Activated naive CD4-positive, alpha-beta T cell (primary cell): ENCODE measurements at places on chromosomes 7 and 10.
A peak's percentile ranks its signal among the peaks of the same experiment; 100 is the strongest.

GRCh38 chr7:110977127-110977737, 113.7 kb upstream of the LRRN3 start:
- no peak for DNase-seq

- no peak for DNase-seq
Observed at GRCh38 chr10:25902002-25902401, 32.0 kb upstream of the MYO3A start.

DNA sequence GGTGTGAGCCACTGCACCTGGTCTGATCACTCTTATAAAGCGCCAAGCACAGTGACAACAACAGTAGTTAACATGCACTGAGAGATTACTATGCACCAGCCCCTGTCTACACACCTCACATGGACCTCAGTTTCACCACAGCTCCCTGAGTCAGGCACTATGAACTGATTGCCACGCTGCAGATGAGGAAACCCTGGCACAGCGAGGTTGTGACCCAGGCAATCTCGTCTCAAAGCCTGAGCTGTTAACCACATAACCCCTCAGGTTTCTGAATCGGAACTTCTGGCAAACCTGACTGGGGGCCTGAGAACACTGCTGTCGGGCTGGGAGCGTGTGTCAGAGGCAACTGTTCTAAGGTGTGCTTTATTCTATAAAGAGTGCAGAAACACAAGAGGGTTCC, 150.8 kb downstream of the RNF216 start:
- no peak for DNase-seq

DNA sequence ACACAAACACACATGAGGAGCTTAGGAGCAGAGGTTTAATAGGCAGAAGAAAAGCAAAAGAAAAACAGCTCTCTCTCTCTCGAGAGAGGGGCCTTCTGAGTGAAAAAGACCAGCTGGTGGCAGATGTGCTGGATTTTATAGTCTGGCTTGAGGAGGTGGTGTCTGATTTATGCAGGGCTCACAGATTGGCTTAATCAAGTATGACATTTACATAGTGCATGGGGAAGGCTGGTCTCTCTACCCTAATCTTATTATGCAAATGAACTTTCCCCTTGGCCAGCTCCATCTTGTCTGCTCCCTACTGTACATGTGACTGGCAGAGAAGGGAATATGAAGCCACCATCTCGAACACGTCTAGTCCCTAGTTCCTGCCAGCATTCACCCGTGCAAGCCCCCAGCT, 219.5 kb upstream of the ZNF804B start:
- no peak for DNase-seq

DNA sequence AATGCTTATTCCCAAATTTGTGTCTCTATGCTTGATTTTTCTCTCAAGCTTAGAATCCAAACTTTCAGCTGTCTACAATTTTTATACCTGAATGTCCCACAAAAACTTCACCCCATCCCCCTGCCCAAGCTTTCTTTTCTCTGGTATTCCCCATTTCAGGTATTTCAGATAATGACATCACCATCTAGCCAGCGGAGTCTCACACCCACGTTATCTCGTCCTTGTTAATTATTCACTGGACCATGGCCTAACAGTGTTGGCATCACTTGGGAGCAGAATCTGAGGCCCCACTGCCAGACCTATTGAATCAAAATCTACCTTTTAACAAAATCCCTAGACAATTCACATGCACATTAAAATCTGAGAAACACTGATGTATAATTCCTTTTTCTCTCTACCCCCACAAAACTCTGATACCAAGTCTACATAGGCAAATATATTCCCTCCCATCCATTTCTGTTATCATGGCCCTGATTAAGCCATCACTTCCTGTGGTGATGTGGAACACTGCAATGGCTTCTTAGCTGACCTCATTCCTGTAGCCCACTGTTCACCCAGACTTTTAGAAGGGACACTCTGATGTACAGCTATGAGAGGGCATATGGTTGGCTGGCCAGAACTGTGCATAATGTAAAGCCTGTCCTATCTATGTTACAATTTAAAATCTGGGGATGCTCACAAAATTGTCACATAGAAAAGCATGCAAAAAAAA, 31.4 kb downstream of the ZNF438 start:
- no peak for DNase-seq

- DNase-seq = no peak
Observed at GRCh38 chr10:97483506-97483905, 14.7 kb downstream of the MMS19 start.

DNA sequence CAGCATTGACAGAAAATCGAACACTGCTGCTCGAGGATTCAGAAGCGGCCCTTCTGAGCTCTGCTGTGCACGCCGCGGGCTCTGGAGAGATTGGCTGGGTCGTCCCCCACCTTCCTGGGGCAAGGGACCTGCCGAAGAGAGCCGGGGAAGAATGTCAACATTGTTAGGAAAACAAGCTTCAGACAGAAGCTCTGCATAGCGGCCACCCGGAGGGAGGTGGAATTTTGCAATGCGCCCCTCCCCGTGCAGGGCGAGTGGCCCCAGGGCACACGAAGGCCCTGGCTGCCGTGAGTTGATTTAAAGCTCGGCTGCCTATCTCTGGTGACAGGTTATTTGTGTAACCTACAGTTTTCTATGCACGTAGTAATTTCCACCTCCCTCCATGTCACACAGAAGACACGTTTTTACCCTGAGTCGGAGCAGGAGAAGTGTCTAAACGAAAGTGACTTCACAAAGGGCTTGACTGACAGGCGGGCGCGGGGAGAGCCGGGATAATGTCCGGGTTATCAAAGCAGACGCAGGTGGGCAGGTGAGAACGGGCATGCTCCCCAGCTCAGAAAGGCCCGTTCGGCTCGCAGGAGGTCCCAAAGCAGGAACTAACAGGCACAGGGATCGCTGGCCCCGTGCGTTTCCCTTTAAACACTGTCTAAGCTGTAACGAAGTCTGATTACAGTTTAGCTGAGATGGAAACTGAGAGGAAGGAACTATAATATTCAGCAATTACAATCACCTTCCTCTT, 84.6 kb downstream of the PDGFA start:
- DNase-seq = no peak

DNA sequence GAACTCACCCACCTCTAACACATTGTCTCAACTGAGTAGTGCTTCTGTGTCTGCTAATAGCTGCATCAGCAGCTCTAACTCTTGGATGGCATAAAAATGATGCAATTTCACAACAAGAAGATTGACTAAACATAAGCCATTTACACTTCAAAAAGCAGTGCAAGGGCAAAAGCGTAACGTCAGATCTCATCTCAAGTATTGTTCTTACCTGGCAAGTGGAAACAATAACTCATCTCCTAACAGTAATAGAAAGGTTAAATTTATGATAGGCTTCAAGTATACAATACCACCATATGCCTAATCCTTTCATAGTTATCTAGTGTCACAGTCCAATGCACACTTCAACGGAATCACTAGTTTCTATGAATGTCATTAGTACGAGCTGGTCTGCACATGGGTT, 14.8 kb downstream of the TPK1 start:
- no peak for DNase-seq

- no peak for DNase-seq
Observed at GRCh38 chr10:78507510-78508160, 474.0 kb downstream of the RPS24 start.

- no peak for DNase-seq
Observed at GRCh38 chr7:122362473-122362872, 57.9 kb upstream of the FEZF1 start.

- DNase-seq = no peak
Observed at GRCh38 chr10:77474386-77474785, 163.2 kb downstream of the KCNMA1 start.

DNA sequence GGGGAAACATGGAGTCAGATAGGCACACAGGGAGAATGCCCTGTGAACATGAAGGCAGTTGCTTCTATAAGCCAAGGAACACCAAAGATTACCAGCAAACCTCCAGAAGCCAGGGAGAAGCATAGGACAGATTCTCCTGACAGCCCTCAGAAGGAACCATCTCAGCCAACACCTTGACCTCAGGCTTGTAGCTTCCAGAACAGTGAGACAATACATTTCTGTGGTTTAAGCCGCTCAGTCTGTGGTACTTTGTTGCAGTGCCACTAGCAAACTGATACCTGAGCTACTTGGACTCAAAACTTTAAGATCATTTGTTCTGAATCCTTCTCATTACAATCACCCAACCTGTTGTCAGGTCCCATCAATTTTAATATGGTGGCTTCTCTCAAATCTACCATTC, 31.2 kb downstream of the ABLIM1 start:
- DNase-seq = no peak

DNA sequence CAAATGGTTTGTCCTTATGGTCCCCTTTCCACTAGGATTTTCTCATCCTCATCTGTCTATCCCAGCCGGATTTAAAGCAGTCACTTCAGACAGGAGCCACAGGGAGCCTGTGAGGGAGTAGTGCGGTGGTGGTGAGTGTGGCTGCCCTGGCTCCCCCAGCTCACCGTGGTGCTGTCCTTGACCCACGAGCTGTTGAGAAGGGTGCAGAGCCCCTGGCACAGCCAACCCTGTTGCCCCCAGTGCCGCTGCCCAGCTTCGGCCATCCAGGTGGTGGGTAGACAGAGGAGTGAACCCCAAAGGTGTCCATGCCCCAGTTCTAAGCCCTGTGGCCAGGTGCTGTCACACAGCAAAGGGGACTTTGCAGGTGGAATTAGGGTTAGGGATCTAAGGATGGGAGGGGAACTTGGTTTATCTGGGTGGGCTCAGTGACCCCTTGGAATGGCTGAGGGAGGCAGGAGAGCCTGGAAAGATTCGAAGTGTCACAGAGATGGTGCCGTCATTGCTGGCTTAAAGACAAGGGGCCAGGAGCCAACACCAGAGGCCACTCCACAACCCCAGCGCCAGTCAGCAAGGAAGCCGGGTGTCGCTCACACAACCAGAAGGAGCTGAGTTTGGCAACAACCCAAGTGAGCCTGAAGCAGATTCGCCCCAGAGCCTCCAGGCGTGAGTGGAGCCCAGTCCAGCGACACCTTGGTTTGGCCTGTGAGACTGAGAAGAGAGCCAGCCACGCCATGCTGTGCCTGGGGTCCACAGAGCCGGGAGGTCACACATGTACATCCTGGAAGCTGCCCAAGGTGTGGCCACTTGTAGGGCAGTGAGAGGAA, 142.4 kb downstream of the ADCY1 start:
- DNase-seq = no peak

DNA sequence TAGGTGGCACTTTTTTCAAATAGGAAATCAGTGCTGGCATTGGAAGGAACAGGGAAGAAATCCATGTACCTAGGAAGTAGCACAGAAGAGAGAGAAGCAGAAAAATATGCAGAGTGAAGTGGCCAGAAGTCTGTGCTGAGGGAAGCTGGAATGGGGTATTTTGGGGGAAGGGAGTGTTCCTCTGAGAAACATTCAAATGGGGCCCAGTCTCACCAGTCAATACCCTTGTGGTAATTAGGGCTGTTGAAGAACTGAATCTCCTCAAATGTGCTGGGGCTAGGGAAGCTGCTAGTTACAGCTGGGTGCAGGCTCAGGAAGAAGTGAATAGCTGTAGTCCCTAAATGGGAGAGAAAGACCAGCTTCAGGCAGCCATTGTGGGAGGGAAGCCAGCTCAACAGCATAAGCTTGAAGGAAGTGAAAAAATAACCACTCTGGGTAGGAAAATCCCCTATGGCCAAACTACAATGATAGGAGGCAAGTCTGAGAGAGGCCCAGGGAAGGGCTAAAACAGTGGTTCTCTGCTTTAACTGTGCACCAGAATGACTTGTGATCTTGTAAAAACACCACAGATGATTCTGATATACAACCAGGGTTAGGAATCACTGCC, 7.6 kb downstream of the NDST2 start:
- DNase-seq = no peak

GRCh38 chr10:117441812-117442443, 66.7 kb upstream of the PDZD8 start:
- no peak for DNase-seq

DNA sequence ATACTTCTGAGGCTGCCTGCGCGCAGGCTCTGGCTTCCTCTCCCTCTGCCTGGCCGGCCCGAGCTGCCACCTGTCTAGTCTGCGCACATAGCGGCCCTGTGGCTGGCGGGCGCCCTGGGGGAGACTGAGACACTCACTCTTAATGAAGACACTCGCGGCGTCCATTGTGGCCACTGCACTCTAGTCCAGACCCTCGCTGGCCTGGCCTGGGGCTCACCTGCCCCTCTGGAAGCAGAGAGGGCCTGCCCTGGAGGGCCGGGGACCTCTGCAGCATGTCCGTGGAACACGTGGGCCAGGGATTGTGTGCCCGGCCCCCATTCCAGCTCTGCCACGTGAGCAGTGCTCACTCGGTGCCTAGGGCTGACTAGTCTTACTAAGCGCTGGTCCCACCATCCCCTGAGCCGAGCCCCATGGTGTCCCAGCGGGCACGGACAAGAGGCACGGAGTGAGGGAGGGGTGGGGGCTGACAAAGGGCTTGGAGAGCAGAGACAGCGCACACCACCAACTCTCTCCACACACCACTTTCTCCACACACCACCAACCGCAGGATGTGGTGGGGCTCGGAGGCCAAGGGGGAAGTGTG, 149.3 kb downstream of the ELFN1 start:
- no peak for DNase-seq

DNA sequence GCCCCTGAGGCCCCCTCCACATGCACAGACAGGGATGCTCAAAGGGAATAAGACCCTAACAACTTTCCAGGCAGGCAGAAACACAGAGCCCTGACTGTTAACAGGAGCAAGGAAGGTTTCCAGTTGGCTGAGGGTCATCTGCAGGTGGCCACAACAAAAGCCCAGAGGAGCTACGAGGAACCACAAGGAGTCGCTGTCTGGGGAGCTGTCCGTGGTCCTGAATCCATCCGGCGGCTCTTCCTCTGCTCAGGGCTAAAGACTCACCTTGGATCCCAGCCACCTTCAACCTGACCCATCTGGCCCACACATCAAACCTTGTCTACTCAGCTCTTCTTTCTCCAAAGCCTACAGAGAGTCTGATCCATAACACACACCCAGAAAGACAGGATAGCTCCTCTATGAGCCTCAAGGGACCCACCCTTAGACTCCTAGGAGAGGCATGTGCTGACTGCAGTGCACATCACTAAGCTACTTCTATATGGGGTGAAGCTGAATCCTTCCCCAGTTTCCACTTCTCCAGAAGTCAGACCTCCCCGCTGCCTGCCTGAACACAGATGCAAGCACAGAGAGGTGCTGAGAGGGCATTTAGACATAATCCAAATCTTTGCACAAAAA, 104.0 kb downstream of the SLIT1 start:
- peak; percentile 23 for DNase-seq

DNA sequence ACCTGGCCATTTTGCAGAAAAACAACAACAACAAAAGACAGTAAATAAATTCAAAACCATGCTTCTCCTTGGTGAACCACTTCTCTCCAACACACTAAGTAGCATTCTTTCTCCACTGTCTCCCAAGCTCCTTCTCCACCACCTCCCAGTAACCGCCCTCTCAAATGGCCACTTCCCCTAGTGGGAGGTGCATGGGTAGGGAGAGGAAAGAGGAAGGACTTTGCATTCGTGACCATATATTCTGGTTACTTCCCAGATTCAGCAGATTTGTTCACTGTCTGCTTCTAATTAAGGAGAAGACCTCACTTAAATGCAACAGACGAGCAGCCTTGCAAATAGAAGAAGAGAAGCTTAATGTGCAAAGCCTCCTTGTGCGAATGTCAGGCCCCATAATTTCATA, 166.8 kb downstream of the SORCS1 start:
- no peak for DNase-seq

DNA sequence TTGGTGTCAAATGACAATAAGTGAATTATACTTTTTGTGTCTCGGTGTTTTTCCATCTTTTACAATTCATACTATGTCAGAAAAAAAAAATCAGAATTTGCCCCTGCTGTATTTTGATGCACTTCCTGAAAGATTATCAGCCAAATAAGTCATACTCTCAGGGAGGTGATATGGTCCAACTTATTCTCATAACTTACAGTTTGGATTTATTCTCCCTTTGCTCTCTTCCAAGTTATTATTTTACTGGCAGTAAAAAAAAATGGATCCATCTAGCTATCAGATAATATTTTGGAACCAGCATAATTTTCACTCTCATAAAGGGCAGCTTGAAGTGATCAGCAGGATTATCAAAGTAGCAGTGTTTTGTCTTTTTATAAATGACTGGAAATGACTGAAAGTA, 337.1 kb downstream of the BMPER start:
- no peak for DNase-seq
